Kidney tubule cell (primary cell): ENCODE measurements at places on chromosomes 2 and 18.
A peak's percentile ranks its signal among the peaks of the same experiment; 100 is the strongest.

- no peak for DNase-seq
Measured at GRCh38 chr18:8186413-8186812, 422.8 kb upstream of the RAB12 start.

DNA sequence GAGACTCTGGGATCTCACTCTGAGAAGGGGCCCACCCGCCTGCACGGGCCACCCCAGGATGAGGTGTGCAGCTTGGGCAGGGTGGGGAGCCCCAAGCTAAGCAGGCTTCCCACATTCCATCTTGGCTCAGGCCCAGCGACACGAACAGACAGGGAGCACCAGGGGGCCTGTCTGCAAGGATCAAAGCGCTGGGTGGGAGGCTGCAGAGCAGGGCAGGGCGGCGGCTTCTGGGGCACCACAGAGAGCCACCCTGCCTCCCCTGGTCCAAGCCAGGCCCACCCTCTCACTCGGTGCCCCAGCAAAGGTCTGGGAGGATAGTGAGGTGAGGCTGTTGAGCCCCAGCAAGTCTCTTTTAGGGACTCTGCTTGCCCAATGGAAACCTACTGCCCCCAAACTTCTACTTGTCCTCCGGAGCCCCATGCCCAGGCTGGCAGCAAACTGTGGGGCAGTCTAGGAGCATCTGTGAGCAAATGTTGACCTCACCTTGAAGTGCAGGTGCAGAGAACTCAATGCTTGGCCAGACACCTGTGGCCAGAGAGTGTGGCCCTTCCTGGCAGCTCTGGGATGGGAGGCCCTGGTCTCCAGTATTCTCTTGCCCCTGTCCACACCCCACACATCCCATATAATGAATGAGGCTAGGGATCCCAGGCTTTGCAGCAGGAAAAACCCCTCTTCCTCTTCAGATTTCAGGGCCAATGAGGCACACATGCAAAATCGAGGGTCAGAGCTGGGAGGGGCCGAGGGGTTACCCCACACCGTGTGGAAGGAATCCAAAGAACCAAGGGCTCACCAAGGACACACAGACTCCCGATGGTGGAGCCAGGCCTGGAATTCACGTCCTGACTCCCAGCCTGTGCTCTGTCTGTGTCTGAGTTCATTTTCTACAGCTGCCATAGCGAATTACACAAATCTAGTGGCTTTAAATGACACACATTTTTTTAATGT, 18.8 kb upstream of the GLI2 start:
- no peak for DNase-seq

- no peak for DNase-seq
Measured at GRCh38 chr2:156491176-156491575, 55.0 kb downstream of the GPD2 start.

- no peak for DNase-seq
Measured at GRCh38 chr2:233051241-233052149, 8.6 kb upstream of the INPP5D start.

DNA sequence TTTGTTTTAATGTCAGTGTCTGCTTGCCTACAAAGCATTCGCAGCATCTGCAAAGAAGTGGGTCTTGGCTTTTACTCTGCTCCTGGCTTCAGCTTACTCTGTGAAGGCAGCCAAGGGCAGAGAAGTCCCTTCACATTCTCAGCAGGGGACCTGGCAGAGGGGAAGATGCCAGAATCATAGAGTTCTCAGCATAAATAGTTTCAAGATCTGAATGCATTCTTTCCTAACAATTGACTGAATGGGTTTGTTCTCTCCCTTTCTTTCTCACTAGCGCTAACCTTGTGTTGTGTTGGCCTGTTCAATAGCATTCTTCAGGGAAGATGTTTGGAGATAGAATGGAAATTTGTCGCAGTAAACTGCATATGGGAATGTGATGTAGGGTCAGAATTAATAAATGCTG, 106.9 kb downstream of the FARSB start:
- no peak for DNase-seq

DNA sequence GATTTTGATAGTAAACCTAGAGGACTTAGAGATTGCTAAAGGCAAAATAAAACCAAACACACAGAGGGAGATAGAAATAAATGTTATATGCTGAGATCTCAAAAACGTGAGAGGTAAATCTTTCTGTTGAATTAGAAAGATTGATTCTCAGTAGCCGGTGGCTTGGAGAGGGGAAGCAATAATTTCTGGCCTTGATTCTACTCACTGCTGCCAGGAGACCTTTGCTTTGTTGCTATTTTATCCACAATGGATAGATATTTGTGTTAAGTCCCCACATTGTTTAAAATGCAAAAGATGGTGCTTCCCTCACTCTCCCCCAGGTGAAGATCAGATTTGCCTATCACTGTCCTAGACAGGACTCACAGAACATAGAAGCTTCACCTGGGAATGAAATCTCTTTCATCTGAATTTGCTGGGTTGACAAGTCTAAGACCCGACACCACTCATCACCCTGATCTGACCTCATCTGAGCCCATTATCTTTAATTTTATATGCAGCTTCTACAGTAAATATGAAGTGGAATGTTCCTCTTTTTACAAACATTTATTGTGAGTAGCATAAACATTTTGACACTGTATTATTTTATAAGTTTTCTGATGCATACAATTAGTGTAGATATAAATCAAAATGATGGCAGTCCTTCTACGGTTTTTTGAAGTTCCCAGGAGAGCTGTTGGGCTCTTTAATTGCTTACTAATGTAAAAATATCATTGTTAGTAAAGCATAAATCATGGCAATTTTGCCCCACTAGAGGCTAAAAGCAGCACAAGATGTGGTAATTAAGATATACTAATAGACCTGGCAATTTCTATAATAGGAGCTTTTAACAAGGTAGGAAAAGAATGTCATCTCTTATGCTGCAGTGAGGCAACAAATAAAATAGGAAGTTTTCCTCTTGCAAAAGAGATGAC, 149.7 kb downstream of the DCC start:
- DNase-seq, result no peak

- peak; percentile 22 for DNase-seq
Measured at GRCh38 chr18:61975526-61976326, 82.9 kb upstream of the RNF152 start.

DNA sequence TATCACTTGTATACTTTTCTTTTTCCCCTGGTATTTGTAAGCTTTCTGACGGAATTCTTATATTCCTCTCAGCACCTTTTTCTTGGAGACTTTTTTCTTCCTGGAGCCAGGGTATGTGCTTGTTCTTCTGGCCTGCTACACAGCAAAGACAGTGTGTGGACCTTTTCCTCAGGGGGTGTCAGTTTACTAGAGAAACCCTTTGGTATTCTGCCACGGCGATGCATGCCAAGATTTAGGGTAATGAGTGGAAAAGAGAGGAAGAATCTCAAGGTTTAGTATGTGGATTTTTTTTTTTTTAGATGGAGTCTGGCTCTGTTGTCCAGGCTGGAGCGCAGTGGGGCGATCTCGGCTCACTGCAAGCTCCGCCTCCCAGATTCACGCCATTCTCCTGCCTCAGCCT, 152.2 kb downstream of the PHLPP1 start:
- DNase-seq, result no peak

- DNase-seq, result peak; percentile 97
Measured at GRCh38 chr2:28325567-28326468, 66.8 kb upstream of the FOSL2 start.

GRCh38 chr18:63144748-63145147, 174.8 kb downstream of the BCL2 start:
- DNase-seq, result no peak

GRCh38 chr2:238483021-238483420, 56.3 kb downstream of the ASB1 start:
- DNase-seq, result no peak

DNA sequence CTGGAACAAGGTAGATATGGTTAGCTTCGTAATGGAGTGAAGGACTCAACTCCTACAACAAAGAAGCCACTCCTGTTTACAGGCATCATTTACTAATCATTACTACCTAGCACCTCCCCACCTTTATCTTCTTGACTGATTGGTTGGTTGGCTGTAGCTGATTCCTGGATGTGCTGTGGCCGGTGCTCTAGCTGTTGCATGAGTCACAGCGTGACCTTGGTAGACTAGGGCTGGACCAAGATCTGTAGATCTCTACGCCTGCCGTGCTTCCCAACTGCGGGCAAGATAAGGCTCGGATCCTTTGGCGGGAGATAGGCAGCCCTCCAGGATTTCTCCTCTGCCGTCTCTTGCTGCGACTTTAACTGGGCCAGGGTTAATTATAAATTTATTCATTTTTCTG, 194.3 kb upstream of the SOX11 start:
- DNase-seq, result no peak

DNA sequence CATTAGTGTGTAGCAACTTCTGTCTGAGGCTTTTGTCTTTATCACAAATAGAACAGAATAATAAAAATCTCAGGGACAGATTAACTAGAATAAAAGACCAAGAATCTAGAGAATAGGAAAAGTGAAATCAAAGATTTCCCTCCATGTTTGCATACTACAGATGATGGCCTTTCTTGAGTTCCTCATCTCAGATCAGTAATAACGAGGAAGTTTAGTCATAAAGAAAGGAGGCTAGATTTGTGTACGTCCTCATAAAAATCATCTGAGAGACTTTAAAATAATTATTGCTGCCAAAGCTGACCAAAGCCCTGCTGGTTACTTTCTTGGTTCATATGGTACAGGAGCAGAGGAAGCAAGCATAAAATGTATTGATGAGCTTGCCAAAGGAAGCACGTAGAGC, 117.3 kb downstream of the MIB1 start:
- DNase-seq, result no peak

DNA sequence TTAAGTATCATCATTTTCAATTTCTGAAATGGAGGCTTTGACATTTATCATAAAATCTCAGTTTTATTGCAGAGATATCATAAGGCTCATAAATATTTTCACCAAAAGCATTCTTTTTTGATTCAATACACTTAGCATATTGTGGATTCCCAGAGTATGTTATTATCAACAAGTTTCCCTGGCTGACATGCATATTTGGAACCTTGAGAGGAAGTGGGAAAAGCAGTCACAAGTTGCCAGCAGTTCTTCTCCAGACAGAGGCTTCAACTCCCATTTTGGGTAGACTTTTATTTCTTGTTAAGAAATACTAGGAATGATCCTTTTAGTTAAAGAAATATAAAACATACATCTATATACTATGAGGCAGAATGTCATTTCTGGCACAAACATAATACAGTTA, 236.5 kb downstream of the ASXL3 start:
- DNase-seq, result no peak

DNA sequence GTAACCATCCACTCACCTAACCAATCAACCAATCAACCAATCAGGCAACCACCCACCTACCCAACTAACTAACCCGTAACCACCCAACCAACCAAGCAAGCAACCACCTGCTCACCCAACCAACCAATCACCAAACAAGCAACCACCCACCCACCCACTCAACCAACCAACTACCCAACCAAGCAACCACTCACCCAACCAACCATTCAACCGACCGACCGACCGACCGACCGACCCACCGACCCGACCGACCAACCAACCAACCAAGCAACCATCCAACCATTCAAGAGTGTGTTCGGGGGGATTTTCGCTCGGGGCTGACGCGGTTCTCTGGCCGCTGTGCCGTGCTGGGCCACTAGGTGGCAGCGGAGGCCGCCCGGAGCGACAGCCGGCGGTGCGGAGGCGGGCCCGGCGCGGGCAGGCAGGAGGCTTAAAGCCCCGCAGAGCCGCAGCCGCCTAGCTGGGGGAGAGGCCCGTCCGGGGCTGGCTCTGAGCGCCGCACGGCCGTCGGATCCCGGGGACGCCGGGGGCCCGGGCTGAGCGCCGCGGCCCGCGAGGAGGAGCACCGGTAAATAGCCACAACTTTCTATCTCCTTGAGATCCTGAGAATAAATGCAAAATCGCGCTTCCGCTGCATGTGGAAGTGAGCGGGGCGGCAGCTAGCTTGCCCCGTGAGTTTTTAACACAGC, at the start of gene MC5R:
TSS of gene MC5R (plus strand) at position 443 of the 689 bp plus-strand sequence. CDS start 1,617 bp downstream, outside the sequence.
- DNase-seq, result peak; percentile 61

- no peak for DNase-seq
Measured at GRCh38 chr2:5234563-5234962, 457.6 kb upstream of the SOX11 start.

DNA sequence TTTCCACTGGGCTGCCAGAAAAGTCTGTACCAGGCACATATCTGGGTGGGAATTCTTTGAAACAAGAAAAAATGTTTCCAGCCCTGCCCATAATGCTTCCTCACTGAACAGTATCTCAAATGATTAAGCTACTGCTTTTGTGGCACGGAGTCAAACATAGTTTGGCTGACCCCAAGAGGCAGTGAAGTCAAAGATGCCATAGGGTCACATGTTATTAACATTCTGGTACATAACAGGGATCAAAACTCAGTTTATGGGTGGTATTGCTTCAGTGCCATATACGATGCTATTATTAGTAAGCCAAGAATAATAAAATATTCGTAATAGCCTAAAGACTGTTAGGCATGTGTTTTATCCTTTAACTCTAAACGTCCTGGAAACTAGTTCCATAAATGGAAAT, 112.4 kb downstream of the FEZ2 start:
- DNase-seq, result peak; percentile 74

DNA sequence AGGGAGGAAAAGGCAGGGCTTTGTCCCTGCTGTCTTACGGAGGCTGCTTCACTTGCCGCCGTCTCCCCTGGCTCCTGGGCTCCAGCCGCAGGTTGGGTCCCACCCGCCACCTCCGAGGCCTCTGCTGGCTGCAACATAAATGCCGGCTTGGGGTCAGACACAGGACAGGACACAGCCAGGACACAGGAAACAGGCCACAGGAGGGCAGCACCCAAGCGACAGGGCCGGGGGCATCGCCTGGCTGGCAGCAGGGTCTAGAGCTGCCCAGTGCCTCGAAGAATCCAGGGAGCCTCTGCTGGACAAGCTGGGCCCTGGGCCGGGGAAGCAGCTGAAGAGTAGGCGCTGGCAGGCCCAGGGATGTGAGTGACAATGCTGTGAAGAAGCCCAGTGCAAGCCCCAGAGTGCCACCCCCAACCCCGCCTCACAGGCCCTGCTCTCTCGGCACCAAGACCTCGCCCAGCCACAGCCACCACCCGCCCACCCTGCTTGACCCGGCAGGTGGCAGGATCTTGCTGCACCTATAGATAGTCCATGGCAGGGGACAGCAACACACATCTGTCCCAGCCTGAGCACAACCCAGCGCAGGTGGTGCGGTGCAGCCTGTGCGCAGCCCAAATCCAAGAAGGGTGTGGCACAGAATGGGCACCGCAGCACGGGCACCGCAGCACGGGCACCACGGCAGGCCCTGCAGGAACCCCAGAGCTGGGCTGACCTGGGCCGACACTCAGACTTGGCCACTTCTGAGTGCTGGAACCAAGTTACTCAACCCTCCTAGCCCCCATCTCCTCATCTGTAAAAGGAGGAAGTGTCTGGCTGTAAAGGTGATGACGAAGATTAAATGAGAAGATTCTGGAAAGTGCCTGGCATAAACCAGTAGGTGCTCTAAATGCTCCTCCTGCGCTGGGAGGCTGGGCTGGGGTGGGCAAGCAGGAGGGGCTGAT, 55.6 kb downstream of the BIN1 start:
- DNase-seq, result no peak
